ENCODE measurements at places on chromosomes 5 and 9.
A peak's percentile ranks its signal among the peaks of the same experiment; 100 is the strongest.

- DNase-seq, result no peak
Measured at GRCh38 chr9:18045326-18045725, 428.6 kb upstream of the ADAMTSL1 start.

- no peak for DNase-seq
Measured at GRCh38 chr5:173689737-173690360, 73.4 kb upstream of the BOD1 start.

DNA sequence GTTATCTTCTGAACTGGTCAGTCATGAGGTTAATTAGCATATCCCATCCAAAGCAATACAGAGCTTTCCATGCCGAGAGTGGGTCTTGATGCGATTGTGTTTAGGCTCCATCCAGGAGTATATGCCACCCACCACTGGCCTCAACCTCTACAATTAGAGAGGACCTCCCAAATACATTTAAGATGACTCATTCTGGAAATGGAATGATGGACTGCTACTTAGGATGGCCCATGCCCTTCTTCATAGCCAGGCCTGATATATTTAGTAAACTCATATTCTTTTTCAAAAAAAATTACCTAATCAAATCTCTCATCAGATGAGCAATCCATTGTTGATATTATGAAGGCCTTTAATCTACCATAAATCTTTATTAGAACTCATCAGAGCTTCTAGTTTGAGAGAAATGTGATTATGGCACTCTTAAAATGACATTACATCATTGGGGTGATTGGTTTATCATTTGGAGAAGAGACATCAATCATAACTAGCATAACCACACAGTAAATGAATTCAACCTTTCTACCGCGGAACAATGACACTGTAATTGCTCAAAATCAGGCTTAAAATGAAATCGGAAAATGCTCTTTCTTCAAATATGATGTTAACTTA lies 414.2 kb upstream of the WWC1 start:
- DNase-seq, result no peak

DNA sequence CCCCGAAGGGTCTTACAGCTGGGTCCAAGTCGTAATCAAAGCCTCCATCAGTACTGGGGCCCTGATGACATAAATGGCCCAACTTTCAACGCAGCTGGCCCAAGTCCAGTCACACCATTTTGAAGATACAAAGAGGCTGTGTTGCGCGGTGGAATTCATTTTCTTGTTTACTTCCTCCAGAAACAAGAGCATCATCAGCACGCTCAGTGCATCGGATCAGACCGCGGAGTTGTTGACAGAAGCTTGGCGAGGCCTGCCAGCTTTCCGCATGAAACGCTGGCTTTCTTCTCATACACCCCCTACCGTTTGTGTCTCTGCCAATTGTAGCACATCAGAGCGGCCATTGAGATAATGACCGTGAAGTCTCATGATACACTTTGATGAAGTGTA lies 101.7 kb upstream of the SPATA31D4 start:
- DNase-seq, result no peak

- no peak for DNase-seq
Measured at GRCh38 chr9:37988041-37988440, 81.0 kb downstream of the SHB start.

GRCh38 chr9:76866689-76867088 lies 39.2 kb downstream of the PRUNE2 start:
- no peak for DNase-seq

DNA sequence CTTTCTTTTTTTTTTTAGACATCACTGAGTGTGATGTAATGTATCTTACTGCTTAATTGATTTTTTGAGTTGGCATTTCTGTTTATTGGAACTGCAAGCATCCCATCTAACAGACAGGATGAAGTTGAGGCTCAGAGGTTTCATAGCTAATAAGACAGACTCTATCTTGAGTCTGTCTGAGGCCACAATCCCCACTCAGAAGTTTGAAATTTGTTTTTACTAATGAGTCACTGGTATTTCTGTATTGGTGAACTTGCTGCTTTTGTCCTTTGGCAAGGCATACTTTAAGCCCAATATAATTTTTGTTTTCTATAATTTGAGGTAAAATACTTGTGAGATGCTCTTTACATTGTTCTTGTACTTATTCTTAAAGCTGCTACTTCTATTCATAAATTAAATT lies 491.2 kb downstream of the PSAT1 start:
- DNase-seq, result no peak

DNA sequence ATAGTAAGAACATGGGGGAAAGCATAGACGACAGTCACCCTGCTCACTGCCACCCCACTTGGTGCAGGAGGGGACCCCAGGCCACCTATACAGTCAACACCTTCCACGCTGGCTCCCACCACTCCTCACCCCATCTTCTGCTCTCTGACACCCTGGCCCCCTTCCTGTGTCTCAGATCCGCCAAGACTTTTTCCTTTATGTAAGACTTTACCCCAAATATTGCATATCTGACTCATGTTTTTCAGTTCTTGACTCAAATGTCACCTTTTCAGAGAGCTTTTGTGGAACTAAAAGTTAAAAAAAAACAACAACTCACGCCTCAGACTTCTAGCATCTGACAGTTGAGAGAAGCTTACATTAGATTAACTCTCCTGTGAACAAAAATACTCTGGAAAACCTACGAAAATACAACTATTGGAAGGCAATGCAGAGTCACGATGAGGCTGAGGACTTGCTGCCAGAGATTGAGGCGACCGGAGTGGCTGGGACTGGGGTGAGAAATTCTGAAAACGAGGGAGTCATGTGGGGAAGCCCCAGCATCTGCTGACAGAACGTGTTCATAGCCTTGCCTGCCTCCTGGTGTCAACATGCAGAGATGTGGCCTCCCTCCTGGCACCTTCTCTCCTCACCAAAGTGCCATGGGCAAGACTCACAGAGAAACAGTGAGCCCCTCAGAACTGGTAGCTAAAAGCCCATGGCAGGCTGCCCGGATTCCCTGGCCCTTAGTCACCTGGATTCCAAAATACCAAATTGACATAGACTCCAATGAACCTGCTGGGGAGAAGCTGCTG lies 22.4 kb upstream of the FCN2 start:
- peak; percentile 29 for DNase-seq

- DNase-seq, result no peak
Measured at GRCh38 chr9:8558176-8558575, 758.6 kb upstream of the DMAC1 start.

GRCh38 chr5:6710070-6710469 lies 3.2 kb upstream of the TENT4A start:
- DNase-seq, result no peak

DNA sequence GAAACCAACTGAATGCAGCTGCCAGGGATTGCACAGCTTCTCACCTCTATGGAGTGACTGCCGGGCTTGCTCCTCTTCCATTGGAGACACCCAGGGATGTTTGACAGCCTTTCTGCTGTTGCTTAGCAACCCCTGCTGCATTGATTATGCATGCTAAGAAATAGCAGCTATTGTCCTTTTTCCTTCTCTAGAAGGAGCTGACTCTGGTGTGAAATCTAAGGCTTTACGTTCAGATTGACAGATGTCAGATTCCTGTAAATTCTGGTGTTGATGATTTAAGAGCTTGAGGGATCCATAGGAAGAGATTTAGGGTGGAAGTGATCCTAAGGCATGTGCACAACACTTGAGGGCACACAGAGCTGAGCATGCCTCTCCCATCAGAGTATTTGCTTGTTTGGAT lies 267.7 kb downstream of the NTRK2 start:
- no peak for DNase-seq

GRCh38 chr5:82156874-82157273 lies 121.3 kb downstream of the RPS23 start:
- DNase-seq, result no peak

DNA sequence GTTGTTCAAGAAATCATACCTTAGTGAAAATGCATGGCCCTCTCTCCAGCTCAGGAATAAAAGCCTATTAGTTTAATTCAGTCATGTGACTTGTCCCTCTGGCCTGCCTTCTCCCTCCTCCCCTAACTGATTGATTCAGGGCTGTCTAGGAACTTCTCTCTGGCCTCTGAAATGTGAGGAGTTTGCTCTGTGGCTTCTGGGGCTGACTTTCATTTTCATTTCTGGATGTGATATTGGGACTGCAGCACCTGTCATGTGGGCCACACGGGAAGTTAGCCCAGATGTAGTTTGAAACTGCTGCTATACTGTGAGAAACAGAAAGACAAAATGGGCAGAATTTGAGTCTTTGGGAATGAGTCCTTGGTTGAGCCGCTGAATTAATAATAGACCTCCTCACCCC lies 44.8 kb downstream of the PARP8 start:
- DNase-seq, result peak; percentile 29

GRCh38 chr9:99515895-99516656 lies 294.0 kb downstream of the SEC61B start:
- no peak for DNase-seq

- DNase-seq, result no peak
Measured at GRCh38 chr9:24721621-24722020, 175.9 kb upstream of the IZUMO3 start.

DNA sequence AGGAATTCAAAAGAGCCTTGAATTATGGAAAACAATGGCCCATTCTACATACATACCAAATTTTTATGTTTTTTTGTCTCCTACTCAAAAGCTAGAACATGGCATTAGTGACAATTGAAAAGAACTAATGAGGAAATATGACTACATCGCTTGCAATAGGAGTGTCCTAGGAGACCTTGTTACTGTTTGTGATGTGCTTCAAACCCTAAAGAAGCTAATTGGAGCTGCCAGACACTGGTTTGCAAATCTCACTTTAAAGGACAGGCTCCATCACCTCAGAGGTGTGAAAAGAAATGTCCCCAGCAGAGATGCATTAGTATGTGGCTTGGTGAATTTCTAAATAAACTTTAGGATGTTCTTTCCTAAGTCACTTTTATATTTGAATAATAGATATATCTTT lies 354.2 kb upstream of the EFNA5 start:
- no peak for DNase-seq

DNA sequence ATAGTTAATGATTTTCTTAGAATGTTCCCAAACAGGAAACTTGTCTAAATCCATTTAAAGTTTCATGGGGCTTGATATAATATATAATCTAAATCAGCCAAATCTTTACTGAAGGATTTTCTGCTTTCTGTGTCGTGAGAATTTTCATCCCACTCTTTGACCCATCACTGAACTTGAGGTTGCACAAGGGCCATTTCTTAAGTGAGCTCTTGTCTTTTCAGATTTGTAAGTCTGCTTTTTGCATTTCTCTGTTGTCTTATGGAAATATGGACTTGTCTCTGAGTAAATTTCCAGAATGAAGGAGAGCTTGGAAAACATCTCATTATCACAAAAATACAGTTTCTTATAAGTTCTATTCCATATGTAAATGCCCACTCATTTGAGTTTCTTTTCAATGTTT lies 149.2 kb upstream of the ARRDC3 start:
- DNase-seq, result no peak

DNA sequence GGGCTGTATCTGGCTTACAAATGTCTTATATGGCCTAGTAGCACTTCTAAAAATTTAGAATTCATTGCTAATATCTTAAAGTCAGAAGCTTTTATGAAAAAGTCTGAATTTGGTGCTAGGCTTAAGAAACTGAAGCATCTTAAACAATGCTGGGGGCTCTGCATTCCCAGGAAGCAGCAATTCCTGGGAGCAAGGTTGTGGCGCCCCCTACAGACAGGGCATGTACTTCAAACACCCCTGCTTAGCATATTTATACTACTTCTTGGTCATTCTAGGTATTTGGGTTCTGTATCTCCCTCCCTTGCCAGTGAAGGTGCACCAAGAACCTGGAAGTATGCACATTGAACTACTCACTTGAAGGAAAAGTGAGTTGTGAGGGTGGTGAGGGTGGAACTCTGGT lies 64.6 kb upstream of the GRIA1 start:
- no peak for DNase-seq

GRCh38 chr9:17625644-17626388 lies 47.0 kb downstream of the SH3GL2 start:
- no peak for DNase-seq

- no peak for DNase-seq
Measured at GRCh38 chr5:161086461-161086860, 234.4 kb upstream of the ATP10B start.

DNA sequence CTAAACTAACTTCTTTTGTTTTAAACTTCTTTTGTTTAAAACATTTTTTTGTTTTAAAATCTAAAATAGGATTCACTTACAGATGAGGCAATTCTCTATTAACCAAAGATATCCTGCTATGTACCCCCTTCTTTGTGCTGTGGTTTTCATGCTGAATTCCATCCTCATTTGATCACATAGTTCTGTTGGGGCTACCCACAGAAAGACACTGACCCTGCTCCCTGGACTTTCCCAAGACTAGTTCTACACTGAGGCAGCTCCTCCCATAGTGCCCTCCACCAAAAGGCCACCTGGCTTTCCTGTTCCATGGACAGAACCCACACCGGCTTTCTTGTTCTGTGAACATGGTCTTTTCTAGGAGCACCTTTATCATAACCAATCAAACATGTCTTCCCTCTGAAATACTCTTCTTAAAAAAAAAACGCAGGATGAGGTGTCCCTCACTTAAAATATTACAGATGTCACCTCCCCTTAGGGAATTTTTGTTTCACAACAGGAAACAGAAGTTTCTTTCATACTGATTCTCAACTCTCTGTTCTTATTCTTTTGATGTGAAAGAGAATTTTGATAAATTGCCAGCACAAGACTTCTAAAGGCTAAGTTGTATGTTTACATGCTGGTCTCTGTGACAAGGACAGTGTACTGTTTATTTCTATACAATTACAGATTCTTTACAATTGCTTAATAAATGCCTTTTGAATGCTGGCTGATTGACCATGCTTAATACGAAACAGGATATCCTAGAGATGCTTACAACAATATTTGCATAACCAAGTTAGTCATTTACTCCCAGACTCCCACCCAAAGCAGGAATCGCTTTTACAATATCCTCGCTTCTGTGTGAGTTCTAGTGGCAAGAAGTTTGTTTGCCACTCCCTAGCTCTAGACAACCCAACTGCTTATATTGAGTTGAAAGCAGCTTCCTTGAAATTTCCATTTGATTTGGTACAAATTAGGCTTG lies 300.4 kb downstream of the DTWD2 start:
- no peak for DNase-seq

DNA sequence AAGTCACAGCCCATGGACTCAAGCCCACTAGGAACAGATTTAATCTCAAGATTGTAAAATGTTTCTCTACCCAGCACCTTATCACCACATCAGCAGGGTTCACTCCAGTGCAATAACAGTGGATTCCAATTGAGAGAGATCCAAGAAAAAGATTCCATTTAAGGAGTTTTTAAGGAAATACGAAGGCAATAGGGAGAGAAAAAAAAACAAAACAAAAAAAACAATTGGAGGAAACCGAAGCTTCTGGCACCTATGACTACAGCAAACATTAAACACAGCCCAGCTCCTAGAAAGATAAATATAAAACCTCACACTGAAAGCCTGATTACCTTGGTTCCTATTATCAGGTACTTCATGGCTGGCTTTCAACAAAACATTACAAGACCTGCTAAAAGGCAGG lies 192.7 kb downstream of the DAB2IP start:
- DNase-seq, result no peak

- no peak for DNase-seq
Measured at GRCh38 chr5:53397845-53398244, 82.6 kb upstream of the FST start.

- DNase-seq, result no peak
Measured at GRCh38 chr5:67297376-67297775, 100.8 kb upstream of the CD180 start.

- DNase-seq, result no peak
Measured at GRCh38 chr5:79613549-79613948, 1.3 kb downstream of the TENT2 start.

GRCh38 chr5:109759306-109759705 lies 69.6 kb downstream of the MAN2A1 start:
- DNase-seq, result no peak
